NCI-H510A (cell line): ENCODE measurements at places on chromosomes 1 and 21.
A peak's percentile ranks its signal among the peaks of the same experiment; 100 is the strongest.

- no peak for DNase-seq
These were observed 55.6 kb downstream of the UCK2 start for GRCh38 chr1:165883056-165883455.

- DNase-seq = no peak
These were observed 180.3 kb upstream of the C8B start for GRCh38 chr1:57146100-57146499.

- DNase-seq = no peak
These were observed 83.3 kb downstream of the MPZL1 start for GRCh38 chr1:167805041-167805556.

DNA sequence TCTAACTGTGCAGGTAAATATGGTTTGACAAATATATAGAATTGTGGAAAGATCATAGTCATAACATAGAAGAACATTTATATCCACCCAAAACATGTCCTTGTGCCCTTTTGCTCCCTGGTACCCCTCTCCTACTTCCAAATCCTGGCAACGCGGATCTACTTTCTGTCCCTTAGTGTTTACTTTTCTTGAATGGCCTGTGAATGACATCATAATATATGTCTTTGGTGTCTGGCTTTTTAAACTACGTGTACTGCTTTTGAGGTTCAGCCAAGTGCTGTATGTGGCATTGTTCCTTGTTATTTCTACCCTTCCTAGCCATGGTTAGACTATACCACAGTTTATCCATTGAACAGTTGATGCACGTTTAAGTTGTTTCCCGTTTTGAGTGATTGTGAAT, 155.6 kb downstream of the SDCCAG8 start:
- DNase-seq = no peak

- peak; percentile 58 for DNase-seq
These were observed 6.7 kb downstream of the UROD start for GRCh38 chr1:45018599-45019230.
